ENCODE measurements at places on chromosomes 2 and 18.

GRCh38 chr2:137091704-137092103 lies 326.4 kb downstream of the THSD7B start:
- no peak for DNase-seq

DNA sequence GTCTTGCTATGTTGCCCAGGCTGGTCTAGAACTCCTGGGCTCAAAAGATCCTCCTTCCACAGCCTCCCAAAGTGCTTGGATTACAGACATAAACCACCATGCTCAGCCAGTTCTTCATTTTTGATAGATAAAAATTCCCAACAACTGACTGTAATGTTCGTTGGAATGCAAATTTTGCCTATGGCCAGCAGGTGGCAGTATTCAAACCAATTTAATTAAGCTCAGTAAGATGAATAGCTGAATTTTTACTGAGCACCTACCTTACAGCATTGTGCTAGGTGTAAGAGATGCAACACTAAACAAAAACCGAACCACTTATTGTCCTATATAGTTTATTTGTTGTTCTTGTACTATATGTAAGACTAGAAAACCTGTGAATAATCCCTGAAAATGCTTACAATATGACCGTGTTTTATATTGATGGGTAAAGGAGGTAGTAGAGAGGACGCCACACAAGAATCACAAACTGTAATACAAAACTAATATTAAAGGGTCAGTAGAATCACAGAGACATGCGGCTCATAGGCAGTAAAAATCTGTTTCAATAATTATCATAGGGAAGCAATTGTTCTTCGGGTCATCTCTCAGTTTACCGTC lies 8.2 kb upstream of the TMEM182 start:
- no peak for DNase-seq

GRCh38 chr18:63788447-63789096 lies 13.4 kb downstream of the SERPINB7 start:
- no peak for DNase-seq

- DNase-seq: no peak
Measured at GRCh38 chr2:86285571-86285970, 51.9 kb downstream of the REEP1 start.

GRCh38 chr18:76461692-76462325 lies 33.2 kb downstream of the ZNF516 start:
- DNase-seq: no peak
